ENCODE measurements at places on chromosomes 1 and 21. TPM values are rescaled to one million over a fixed set of nuclear protein-coding genes. Genes with fewer than 3 reads are reported as not detected.

DNA sequence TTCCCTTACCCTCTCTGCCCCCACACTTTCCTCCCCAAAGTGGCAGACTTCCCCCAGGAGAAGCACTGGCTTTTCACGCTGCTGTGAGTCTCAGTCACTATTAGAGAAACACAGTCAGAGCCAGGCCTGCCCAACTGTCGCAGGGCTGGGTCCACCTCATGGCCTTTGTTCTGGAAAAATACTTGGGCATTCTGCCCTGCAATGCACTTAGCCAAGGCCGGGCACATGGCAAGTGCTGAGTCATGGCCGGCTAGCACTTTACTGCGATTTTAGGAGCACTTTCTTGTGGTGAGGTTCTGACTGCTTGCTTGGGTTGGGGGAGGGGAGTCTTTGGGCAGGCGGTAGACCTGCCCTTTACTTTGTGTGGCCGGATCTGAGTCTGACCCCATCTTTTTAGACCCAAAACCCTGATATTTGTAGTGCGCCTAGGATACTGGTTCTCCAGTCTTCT is 7.7 kb downstream of the EPHX1 start:
- no peaks in the 10 kb centered on the region for H3K27me3 ChIP-seq
- H3K36me3 ChIP-seq = no peaks in the 10 kb centered on the region
- DNase-seq = peak; percentile 91
- peak overlapping the region; percentile 96 for H3K27ac ChIP-seq
- H3K4me3 ChIP-seq = peak overlapping the region; percentile 22

DNA sequence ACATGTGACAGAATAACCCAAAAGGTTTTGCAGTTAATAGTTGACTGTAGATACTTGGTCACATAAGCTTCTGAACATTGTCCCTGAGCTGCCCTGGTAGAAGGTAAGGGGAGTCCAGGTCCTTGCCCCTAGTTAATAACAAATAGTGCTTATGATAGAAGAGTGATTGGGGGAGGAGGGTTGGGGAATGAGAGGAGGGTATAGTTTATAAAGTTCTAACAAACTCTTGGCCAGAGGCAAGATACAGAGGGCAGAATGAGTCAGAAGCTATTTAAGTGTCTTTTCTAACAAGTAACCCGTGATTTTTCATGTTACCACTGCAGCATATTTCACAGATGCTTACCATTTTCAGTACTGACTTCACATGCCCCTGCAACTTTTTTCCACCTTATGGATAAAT is 26.7 kb upstream of the MYOCOS start:
- peaks cover 31% of the 10 kb centered on the region for H3K36me3 ChIP-seq
- DNase-seq = no peak
- no peak overlapping the region for H3K4me3 ChIP-seq
- no peaks in the 10 kb centered on the region for H3K4me1 ChIP-seq
- H3K27ac ChIP-seq = no peak overlapping the region

DNA sequence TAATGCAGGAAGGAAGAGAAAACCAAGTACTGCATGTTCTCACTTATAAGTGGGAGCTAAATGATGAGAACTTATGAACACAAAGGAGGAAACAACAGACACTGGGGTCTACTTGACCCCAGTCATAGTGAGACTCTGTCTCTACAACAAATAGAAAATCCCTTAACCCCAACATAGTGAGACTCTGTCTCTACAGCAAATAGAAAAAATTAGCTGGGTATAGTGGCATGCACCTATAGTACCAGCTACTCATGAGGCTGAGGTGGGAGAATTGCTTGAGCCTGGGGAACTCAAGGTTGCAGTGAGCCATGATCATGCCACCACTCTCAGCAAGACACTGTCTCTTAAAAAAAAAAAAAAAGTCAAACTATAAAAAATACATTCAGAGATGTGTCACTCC is 42.7 kb downstream of the GIPC2 start:
- H3K27me3 ChIP-seq = no peaks in the 10 kb centered on the region
- peaks cover 3% of the 10 kb centered on the region for H3K4me1 ChIP-seq
- no peak for DNase-seq
- H3K36me3 ChIP-seq = no peaks in the 10 kb centered on the region
- no peak overlapping the region for H3K27ac ChIP-seq
- H3K4me3 ChIP-seq = no peak overlapping the region

- DNase-seq = no peak
- H3K27ac ChIP-seq = no peak overlapping the region
- H3K36me3 ChIP-seq = no peaks in the 10 kb centered on the region
Observed at GRCh38 chr1:217032715-217033367, 309.6 kb upstream of the ESRRG start.

DNA sequence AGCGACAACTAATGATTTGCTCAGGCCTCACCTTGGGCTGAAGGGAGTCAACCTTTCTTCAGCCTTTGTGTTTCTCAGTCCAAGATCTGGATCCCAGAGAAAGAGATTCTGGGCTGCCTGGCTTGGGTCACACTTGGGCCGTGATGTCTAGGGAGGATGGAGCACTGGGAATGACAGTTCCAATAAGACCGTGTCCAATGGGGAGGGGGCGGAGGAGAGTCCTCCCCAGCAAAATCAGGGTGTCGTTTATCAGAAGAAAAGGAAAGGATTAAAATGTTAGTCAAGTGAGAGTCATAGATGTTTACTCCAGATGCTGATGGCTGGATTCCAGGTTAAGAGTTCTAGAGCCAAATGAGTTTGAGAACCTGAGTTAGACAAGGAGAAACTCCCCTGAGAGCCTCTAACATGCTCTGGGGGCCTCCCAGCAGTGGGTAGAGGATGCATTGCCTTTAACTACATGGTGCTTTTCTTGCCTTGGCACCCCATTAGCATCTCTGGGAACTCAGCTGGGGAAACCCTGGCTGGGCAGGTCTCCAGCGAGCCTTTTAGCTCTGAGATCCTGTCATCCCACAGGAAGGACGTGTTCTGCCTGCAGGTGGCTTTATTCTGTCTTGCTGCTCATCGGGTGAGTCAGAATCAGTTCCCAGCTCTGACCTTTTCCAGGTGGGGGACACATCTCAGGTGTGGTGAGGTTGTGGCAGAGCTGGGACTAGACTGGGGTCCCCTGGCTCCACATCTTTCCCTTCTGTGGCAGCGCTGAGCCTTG is 22.2 kb downstream of the NIPAL3 start:
- H3K27ac ChIP-seq = peak overlapping the region; percentile 69
- H3K4me3 ChIP-seq = no peak overlapping the region
- peak; percentile 21 for DNase-seq
- peaks cover 3% of the 10 kb centered on the region for H3K4me1 ChIP-seq
- no peaks in the 10 kb centered on the region for H3K36me3 ChIP-seq
- no peaks in the 10 kb centered on the region for H3K27me3 ChIP-seq

Gene HMCN1
- 4.9 TPM for total RNA-seq

DNA sequence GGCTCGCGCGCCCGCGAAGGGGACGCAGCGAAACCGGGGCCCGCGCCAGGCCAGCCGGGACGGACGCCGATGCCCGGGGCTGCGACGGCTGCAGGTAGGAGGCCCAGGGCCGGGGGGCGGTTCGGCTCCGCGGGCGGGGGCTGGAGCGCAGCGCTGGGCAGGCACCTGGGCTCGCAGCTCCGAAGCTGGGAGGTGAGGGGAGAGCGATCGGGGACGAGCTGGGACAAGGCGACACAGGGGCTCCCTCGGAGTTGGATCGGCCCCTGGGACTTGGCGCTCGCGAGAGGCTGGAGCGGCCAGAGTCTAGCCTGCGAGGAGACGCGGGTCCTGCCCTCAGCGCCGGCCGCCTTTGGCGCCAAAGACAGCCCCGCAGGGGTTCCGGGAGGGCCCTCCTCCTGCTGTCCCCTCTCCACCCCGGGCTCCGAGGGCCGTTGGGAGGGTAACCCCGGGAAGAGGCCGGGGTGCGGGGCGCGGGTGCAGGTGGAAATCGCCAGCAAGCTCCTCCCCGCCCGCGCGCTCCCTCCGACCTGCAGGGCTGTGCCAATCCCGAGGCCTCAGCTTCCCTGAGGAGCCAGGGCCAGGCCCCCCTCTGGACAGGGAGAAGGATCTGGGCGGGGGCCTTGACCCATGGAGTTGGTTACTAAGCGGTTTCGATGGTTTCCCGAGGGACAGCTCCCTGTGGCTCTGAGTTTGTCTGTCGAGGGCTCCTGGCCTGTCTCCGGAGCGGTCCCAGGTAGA is 401 bp downstream of the TP73 start:
- H3K27me3 ChIP-seq = peaks cover 45% of the 10 kb centered on the region
- peaks cover 21% of the 10 kb centered on the region for H3K4me1 ChIP-seq
- DNase-seq = no peak
- no peaks in the 10 kb centered on the region for H3K36me3 ChIP-seq
- peak overlapping the region; percentile 78 for H3K4me3 ChIP-seq

Gene TMPRSS15
- not detected for total RNA-seq

- no peak for DNase-seq
- H3K27ac ChIP-seq = peak overlapping the region; percentile 92
- peaks cover 13% of the 10 kb centered on the region for H3K36me3 ChIP-seq
- peaks cover 57% of the 10 kb centered on the region for H3K4me1 ChIP-seq
- H3K27me3 ChIP-seq = no peaks in the 10 kb centered on the region
- peak overlapping the region; percentile 67 for H3K4me3 ChIP-seq
Observed at GRCh38 chr1:154957091-154957657, 1.3 kb upstream of the PBXIP1 start.

GRCh38 chr21:15121655-15122120 is 56.9 kb upstream of the NRIP1 start:
- no peaks in the 10 kb centered on the region for H3K36me3 ChIP-seq
- peak; percentile 83 for DNase-seq
- H3K4me3 ChIP-seq = peak overlapping the region; percentile 37
- peak overlapping the region; percentile 76 for H3K27ac ChIP-seq

- no peaks in the 10 kb centered on the region for H3K36me3 ChIP-seq
- H3K27me3 ChIP-seq = no peaks in the 10 kb centered on the region
- peaks cover 11% of the 10 kb centered on the region for H3K4me1 ChIP-seq
- no peak overlapping the region for H3K27ac ChIP-seq
- peak; percentile 8 for DNase-seq
Observed at GRCh38 chr21:45016406-45017038, 57.9 kb upstream of the ADARB1 start.

GRCh38 chr1:194512345-194512744 is 1325.9 kb upstream of the B3GALT2 start:
- H3K4me1 ChIP-seq = no peaks in the 10 kb centered on the region
- no peak overlapping the region for H3K27ac ChIP-seq
- DNase-seq = no peak

- H3K4me1 ChIP-seq = peaks cover 18% of the 10 kb centered on the region
- H3K27ac ChIP-seq = peak within 1 kb of the TSS; percentile 78
- DNase-seq = peak; percentile 54
- H3K27me3 ChIP-seq = peaks cover 21% of the 10 kb centered on the region
- H3K36me3 ChIP-seq = no peaks in the 10 kb centered on the region
- peak within 1 kb of the TSS; percentile 54 for H3K4me3 ChIP-seq
Observed at GRCh38 chr1:81800695-81801650, at the start of gene ADGRL2. Gene ADGRL2 (plus strand): TSS chr1:81800934. CDS start chr1:81836985, 36,051 bp downstream.

Gene PTAFR
- 0.76 TPM for total RNA-seq

DNA sequence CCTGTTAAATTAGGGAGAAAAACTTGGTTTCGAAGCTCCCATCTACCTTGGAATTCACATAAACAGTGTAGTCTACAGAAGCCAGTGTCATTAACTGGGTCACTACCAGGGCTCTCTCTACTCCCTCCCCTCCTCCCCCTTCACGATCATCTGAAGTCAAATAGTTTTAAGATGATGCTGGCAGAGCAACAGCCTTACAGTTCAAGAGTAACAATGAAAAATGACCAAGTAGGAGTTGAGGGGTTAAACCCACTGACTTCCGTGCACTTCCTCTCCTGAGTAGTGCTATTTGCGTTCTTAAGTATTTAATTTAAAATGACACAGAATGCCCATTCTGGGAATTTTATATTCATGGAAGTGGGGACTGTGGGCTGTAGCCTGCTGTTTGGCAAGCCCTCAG is 236.9 kb downstream of the SIPA1L2 start:
- no peak overlapping the region for H3K27ac ChIP-seq
- no peaks in the 10 kb centered on the region for H3K4me1 ChIP-seq
- no peaks in the 10 kb centered on the region for H3K36me3 ChIP-seq

Gene LCE3D
- total RNA-seq = not detected

Gene MMP23B
- not detected for total RNA-seq

DNA sequence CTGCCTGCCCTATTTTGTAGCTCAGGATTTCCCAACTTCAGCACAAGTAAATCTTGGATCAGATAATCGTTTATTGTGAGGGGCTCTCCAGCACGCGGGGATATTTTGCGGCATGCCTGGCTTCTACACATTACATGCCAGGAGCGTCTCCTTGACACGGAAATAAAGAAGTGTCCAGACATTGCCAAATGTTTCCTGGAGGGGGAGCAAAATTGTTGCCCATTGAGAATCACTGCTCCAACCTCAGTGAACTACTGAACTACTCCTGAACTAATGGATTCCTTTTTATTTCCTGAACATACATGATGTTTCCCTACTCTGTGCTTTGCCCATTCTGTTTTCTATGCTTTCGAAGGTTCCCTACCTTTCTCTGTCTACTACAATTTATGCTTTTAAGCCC is 1359.1 kb upstream of the ADGRL2 start:
- no peak overlapping the region for H3K4me3 ChIP-seq
- no peaks in the 10 kb centered on the region for H3K36me3 ChIP-seq
- H3K4me1 ChIP-seq = no peaks in the 10 kb centered on the region

Gene ITLN1
- not detected for total RNA-seq

DNA sequence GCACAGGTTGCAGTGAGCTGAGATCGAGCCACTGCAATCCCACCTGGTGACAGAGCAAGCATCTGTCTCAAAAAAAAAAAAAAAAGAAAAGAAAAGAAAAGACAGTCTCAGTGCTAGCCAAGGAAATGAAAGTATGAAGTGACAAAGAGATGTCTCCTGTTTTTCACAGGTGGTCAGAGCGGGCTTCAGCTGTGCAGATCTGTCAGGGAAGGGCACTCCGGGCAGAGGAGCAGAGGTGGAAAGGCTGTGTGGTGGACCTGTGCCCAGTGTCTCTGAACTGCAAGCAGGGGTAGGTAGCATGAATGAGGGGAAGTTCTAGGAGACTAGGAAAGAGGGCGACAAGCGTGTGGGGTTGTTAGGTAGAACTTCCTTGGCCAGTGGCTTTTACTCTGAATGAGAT is 67.5 kb downstream of the CD247 start:
- H3K27ac ChIP-seq = no peak overlapping the region
- H3K4me1 ChIP-seq = no peaks in the 10 kb centered on the region
- H3K4me3 ChIP-seq = no peak overlapping the region
- H3K27me3 ChIP-seq = no peaks in the 10 kb centered on the region
- no peaks in the 10 kb centered on the region for H3K36me3 ChIP-seq
- DNase-seq = no peak

GRCh38 chr1:106773206-106773605 is 283.3 kb upstream of the PRMT6 start:
- no peaks in the 10 kb centered on the region for H3K27me3 ChIP-seq
- H3K36me3 ChIP-seq = no peaks in the 10 kb centered on the region
- no peak overlapping the region for H3K4me3 ChIP-seq
- H3K4me1 ChIP-seq = no peaks in the 10 kb centered on the region
